ENCODE measurements at places on chromosomes 12 and 14.

DNA sequence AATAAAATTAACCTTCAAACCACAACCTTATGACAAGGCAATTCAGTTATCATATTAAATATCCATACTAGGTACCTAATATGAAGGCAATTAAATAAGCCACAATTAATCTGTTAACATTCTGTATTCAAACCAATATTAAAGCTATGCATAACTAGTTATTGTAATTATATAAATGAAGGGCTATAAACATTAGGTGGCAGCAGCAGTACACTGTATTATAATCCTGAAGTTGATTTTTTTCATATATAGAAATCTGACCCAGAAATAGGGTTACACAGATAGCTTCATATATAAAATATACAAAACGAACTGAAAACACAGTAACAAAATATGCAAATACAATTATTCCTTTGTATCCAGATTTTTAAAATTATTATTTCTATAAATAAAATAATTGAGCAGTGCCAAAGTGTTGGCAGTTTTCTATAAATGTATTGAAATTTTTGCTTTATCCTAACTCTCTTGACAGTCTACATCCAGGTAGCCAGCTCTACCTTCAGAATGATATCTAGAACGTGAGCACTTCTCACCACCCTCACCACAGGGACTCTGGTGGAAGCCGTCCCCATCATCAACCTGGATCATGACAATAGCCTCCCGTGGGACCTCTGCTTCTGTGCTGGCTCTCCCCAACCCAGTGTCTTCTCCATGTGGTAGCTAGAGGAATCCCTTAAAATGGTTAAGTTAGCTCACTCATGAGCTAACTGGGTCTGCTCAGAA, 136.2 kb downstream of the MED13L start:
- no peak for DNase-seq

- no peak for DNase-seq
These were observed 15.3 kb upstream of the SPIC start for GRCh38 chr12:101459642-101460346.

GRCh38 chr14:24394275-24394674, 4.5 kb upstream of the NYNRIN start:
- DNase-seq = no peak

GRCh38 chr14:88614218-88614907, 51.5 kb downstream of the ZC3H14 start:
- DNase-seq = no peak

DNA sequence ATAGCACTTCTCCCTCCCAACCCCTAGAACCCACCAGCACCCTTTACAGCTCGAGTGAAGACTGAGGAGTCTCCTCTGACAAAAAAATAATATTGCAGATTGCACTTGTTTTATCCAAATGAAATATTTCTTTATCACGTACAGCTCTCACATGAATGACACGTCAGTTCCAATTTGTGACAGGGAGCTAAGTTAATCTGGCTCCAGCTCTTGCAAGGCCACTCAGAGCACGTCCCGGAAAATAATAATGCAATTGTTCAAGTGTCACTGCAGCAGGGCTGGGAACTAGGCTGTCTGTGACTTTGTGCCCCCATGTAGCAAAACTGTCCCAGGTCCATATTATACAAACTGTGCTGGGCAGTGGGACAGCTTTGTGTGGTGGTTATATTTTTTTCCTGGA, 539.6 kb downstream of the VRK1 start:
- no peak for DNase-seq

- DNase-seq = no peak
These were observed 162.1 kb upstream of the VASH1 start for GRCh38 chr14:76599141-76599540.

DNA sequence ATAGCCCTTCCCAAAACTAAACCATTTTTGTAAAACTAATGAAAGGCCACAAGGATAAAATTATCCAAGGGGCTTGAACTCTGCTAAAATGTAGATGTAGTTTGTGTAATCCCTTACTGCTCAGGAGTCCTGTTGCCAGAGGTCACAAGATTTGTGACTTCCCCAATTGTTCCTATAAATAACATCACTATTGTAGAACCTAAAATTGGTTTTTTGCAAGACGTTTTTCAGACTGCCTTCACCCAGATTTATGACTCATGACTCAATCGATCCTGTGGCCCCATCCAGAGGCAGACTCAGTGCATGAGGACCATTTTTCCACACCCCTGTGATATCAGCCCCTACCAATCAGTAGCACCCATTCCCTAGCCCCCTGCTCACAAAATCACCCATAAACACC, 61.5 kb upstream of the RASSF8 start:
- no peak for DNase-seq
